Left cardiac atrium (tissue), 4 donors: ENCODE measurements at places on chromosomes 11 and 22. TPM values are rescaled to one million over a fixed set of nuclear protein-coding genes. Genes with fewer than 3 reads are reported as not detected.

BATF2 gene
- 1.4 TPM for total RNA-seq

DDB1 gene
- 136 TPM for total RNA-seq

KRTAP5-1 gene
- total RNA-seq, result not detected

UBQLN3 gene
- 0.13 TPM for total RNA-seq

DNA sequence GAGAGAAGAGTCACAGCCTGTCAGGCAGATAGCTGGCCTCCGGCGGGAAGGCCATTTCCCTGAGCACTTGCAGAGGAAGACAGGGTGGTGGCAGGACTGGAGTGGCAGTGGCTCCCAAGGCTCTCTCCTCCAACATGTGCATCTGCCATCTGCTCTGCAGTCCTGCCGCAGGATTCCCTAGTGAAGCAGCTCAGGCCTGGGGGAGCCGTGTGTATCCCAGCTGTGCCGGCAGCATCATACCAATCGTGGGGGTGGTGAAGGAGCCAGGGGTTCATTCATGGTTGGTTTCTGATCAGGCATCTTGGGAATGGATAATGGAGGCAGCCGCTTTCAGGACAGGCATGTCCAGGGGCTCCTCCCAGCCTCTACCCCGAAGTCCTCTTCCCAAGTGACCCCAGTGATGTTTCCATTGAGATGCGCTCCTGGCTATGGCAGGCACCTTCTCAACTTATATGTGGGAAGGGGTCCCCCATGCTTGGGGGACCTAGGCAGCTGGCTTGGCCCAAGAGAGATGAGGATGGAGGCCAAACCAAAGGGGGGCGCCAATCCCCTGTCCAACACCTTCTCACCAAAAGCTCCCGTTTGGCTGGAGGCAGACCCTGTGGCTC, 6.1 kb downstream of the TAGLN start:
- DNase-seq, result no peak

- DNase-seq, result no peak
Observed at GRCh38 chr11:81946831-81947230, 786.8 kb downstream of the FAM181B start.

DNA sequence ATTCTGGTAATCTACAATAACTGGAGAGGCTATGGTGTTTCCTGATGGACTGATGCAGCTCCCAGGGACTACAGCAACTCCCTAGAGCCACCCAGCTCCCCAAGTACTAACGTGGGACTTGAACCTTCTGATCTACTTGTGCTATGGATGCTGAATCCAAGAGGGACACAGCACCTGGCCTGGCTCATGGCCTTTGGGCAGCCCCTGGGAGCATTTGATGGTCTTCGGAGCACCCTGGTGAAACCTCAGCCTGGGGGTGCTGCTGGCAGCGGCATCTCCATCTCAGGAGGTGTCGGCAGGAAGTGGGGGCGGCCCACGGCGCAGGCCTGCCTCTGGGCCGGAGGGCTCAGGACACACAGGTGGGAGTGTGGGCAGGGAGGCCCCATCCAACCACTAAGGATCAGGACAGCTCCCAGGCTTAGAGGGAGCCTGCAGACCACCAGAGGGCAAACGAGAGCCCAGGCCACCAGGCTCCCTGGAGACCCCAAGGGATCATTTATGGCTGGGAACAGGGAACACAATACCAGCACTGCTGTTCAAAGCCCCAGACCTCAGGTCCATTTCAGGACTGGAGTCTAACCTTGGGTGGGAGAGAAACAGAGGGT, 8.7 kb downstream of the EHD1 start:
- DNase-seq, result no peak

DNA sequence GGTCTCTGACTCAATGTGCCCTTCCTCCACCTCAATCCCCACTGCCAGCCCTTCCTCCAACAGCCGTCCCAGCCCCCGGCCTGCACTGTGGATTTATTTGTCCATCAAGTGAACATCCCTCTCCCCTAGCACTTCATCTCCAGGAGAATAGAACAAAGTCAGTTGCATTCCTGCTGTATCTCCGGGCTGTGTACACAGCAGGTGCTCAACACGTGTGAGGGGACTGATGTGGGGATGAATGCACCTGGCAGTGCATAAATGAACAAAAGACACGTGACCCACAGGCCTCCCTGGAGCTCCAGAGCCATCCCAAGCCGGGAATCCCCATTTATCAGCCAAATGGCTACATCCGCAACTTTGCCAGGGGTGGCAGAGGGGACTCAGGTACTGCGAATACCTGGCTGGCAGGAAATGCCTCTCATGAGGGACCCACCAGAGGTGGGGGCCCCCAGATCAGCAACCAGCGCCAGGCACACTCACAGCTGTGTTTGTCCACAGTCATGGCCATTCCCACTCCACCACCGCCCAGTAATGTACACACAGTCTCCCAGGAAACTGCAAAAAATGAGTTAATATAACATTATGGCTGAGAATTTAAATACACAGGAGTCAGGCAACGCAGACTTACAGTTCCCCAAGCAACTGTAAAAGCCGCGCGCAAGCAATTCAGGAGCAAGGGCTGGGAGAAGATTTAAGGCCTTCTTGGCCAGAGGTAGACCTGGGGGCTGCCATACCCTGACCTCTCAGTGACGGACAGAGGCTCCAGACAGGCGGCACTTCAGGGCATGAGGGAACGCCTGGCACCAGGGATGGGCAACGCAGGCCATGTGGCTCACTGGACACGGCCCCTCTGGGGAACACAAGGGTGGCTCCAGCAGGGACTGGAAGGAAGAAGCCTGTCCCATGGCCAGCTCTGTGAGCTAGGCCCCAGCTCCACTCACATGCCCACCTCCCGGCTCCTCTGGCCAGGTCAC, 50.3 kb upstream of the TCF20 start:
- no peak for DNase-seq

DNA sequence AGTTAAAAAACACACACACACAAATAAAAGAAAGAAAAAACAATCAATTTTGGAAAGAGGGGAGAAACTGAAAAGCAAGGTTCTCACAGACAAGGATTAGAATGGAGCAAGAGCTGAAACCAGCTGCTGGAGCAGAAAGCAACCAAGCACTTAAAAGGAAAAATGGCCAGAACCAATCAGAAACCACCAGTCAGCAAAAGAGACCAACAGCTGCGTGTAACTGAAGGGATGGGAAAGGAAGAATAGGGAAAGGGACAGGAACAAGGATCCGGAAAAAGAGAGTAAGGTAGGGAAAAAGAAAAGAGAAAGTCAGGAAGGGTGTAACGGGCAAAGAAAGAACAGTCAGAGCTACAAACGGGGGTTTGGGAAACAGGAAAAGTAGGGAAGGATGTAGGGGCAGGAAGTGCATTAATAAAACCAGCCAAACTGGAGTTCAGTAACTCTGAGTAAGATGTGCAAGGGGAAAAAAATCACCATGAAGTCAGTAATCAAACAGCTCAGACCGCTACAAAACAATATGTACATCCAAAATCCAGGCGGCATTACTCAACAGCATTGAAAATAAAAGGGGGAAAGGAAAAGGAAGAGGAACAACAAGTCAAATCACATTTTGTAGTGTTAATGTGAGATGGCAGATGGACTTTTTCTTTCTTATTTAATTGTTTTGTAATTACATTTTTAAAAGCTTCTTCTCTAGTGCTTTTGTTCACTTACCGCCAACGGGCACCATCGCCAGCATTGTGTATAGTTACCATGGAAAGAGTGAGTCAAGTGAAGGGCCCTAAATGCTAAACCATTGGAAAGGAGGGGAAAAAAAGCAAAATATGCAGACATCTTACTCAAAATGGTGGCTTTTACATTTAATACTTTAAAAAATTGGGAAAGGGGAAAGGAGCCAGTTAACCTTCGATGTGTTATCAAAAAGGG, 49.2 kb downstream of the APOL5 start:
- no peak for DNase-seq
